ENCODE measurements at places on chromosomes 13 and 19. TPM values are rescaled to one million over a fixed set of nuclear protein-coding genes. Genes with fewer than 3 reads are reported as not detected.
A peak's percentile ranks its signal among the peaks of the same experiment; 100 is the strongest.

DNA sequence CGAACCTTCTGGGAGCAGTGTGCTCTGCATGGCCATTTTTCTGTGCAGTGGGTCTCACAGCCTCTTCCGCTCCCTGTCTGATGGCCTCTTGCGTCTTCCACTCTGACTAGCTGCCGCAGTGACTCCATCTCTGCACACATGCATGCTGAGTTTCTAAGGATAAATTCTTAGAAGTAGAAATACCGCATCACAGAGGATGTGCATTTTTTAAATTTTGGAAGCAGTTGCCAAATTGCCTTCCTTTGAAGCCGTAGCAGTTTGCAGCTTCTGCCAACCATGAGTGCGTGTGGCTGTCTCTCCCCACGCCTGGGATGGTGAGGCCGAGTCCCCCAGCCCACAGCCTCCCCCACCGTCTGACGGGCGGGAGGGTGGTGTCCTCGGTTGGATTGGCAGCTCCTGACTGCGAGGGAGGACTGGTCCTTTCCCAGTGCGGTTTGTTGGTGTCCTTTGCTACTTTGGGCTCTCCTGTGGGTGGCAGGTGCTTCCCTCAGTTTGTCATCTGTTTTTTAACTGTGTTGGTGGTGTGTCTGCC, 9.8 kb downstream of the FZR1 start:
- DNase-seq, result no peak

GRCh38 chr19:49128545-49129237, 9.3 kb downstream of the PPFIA3 start:
- no peak for DNase-seq

- DNase-seq, result no peak
These were observed 1.4 kb downstream of the CLASRP start for GRCh38 chr19:45040059-45040771.

DNA sequence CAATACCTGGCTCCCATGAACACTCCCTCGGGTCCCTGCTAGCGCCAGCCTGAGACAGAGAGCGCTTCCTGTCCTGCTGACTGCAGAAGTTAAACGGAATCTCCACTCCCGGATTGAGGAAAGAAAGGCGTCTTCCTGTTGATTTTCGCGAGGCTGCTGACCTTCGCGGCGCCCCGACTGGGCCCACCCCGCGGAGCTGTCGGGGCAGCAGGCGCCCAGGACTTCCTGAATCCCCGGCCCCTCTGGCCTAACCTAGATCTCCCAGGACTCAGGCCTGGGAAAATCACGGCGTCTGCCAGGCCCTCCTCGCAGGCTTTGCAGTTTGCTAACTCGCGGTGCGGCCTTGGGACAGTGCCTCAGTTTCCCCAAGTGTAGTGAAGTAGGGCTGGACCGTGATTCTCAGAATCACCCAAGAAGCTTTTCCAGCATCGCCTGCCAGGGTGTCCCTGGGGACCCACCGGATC, 108.8 kb downstream of the KCTD15 start:
- DNase-seq, result no peak

GRCh38 chr13:81012031-81012430, 671.1 kb upstream of the SPRY2 start:
- peak; percentile 18 for DNase-seq

DNA sequence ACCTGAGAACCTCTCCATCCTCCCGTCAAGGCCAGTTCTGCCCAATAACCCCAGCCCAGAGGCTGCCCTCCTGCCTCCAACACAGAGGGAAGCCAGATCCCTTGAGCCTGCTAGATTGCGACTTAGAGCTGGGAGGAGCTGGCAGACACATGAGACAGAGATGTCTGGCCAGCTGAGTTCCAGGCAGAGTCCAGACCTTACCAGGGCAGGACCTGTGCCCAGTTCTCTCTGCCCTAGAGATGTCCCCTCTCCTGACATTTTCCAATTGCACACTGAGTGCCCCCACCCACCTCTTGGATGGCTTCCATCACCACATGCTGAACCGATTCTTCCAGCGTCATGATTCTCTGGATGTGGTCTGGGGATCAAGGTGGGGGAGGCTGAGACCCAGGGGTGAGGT, 3.0 kb downstream of the HOOK2 start:
- DNase-seq, result no peak

GRCh38 chr13:46392967-46393366, 5.9 kb upstream of the RUBCNL start:
- no peak for DNase-seq

DNA sequence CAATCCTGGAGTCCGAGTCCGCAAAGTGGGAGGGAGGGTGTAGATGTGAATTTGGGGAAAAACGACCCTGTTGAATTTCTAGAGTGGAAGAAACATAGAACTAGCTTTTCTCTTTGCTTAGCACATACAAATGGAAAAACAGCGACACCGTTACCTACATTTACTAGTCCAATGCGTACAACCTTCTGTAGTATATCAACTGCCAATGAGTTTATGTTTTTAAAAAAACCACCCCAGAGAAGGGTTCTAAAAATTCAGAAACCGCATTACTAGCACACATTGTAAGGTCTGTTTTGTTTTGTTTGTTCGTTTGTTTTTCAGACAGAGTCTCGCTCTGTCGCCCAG, 332 bp upstream of the SUPT20H start:
- DNase-seq, result no peak

DNA sequence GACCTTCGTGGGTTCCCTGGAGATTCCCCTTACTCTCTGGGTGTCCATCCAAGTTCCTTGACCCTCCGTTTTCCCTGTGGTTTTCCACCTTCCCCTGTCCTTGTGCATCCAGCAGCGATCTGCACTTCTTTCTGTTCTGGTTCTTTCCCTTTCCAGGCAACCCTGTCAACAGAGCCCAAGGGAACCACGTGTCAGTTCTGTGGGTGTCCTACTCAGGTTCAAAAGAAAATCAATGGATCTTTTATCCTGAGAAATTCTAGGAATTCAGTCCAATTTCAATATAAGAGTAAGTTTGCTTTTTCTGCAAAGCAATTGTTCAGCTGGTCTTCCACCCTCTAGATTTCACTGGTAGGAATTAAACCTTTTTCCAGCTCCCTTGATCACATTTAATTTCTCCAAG, 1394.8 kb upstream of the SLC10A2 start:
- DNase-seq, result no peak

DNA sequence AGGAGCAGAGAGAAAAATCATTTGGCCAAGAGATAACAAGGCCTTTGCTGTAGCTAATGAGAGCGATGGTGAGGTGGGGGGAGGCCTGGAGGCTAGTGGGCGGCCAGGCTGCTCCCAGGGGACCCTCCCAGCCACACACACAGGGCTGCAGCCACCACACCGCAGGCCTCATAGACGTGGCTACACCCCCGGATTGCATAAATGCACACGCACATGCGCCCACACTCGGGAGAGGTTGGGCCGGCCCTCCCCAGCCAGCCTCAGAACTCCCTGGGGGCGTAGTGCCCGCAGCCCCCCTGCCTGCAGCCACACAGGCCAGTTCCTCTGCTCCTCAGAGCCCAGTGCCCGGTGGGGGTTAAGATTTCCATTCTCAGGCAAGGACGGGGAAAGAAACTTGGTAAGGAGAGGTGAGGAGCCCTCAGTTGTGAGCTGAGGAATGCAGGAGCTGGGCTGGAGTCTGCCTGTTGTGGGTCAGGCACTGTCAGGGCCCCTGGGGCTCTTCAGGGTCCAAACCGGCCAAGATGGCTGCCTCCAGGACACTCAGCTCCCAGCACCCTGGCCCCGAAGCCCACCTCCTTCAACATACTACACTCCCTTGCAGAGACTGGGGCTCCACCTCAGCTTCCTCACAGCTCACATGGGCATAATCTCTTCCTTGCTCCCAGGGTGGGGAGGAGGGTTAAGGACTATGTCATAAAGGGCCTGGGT, 8.0 kb downstream of the PTH2 start:
- no peak for DNase-seq

DNA sequence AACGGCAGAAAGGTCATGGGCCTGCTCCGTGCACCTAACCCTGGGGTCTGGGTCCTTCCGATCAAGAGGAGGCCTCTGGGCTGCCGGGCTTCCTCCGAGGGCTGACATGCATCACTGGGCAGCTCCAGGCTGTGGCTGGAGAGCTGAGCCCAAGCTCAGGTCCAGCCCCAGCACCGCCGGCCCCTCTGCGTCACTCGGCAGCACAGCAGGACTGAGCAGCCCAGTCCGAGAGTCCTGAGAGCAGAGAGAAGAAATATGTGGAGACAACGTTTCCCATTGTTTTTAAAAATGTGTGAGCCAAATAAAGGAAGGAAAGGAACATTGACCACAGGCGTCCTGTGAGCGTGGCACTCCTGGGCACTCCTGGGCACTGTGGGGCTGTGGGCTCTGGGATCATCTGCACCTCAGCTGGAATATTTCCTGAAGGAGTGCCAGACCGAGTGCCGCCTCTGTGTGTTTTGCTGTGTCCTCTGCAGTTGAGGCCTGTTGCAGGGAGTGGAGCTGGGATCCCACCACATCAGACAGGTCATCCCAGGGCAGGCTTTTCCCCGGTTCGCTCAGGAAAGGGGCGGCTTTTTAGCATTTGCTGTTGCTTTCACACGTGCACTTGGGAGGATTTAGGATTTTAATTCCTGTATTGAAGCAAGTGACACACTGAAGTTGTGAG, 37.8 kb upstream of the TFDP1 start:
- DNase-seq, result no peak

- peak; percentile 87 for DNase-seq
These were observed at the start of gene CLASRP for GRCh38 chr19:45038931-45039893. Gene CLASRP, plus strand, starts transcription at chr19:45039045. Its CDS starts 1,168 bp downstream, at chr19:45040213.

- no peak for DNase-seq
These were observed 8.8 kb downstream of the ZIC2 start for GRCh38 chr13:99990126-99990977.

Gene KCNC3
- total RNA-seq, result not detected

Gene TNFRSF19
- total RNA-seq, result 2.0 TPM

Gene CPAMD8
- not detected for total RNA-seq

Gene CEBPA
- total RNA-seq, result 1.7 TPM

Gene WDFY2
- 9.9 TPM for total RNA-seq

Gene CEACAM20
- total RNA-seq, result not detected

Gene FUT6
- not detected for total RNA-seq

Gene CEACAM4
- total RNA-seq, result not detected

Gene FCER2
- total RNA-seq, result not detected

Gene CFAP97D2
- total RNA-seq, result not detected

Data from HT1080 (cell line).